ENCODE measurements at places on chromosomes 16 and 17. TPM values are rescaled to one million over a fixed set of nuclear protein-coding genes. Genes with fewer than 3 reads are reported as not detected.

The NFE2L1 gene
- 63.1 TPM for total RNA-seq

The ZCCHC14 gene
- total RNA-seq, result 12.1 TPM

The OR1E2 gene
- total RNA-seq, result not detected

The C16orf92 gene
- not detected for total RNA-seq

The GP1BA gene
- not detected for total RNA-seq

The SPATA22 gene
- total RNA-seq, result not detected

The PITPNM3 gene
- total RNA-seq, result 1.2 TPM

The PRSS21 gene
- total RNA-seq, result 1.00 TPM

The WNK4 gene
- 1.5 TPM for total RNA-seq

The PRAC1 gene
- total RNA-seq, result not detected

The HSF4 gene
- 5.3 TPM for total RNA-seq

The CHD9NB gene
- total RNA-seq, result 5.1 TPM

The EPN3 gene
- not detected for total RNA-seq

The ATP2A1 gene
- total RNA-seq, result not detected

The MMP2 gene
- total RNA-seq, result 1,171 TPM

The ANKFN1 gene
- not detected for total RNA-seq

The NOG gene
- not detected for total RNA-seq

The NPTX1 gene
- total RNA-seq, result under 0.01 TPM

The FSCN2 gene
- total RNA-seq, result 1.1 TPM

The C17orf78 gene
- not detected for total RNA-seq

The TPSB2 gene
- total RNA-seq, result not detected

The OTOP2 gene
- total RNA-seq, result not detected

The IL21R gene
- 0.25 TPM for total RNA-seq

The SLC4A1 gene
- not detected for total RNA-seq

The GGNBP2 gene
- total RNA-seq, result 30.6 TPM

The HSD17B1 gene
- 0.10 TPM for total RNA-seq

The ZNF668 gene
- total RNA-seq, result 9.8 TPM

The HAP1 gene
- not detected for total RNA-seq

The CMTM4 gene
- 11.0 TPM for total RNA-seq

The SCNN1B gene
- 0.05 TPM for total RNA-seq

The MSI2 gene
- 12.4 TPM for total RNA-seq

The ABCC6 gene
- total RNA-seq, result 0.12 TPM

The C16orf96 gene
- not detected for total RNA-seq

The PROCA1 gene
- 1.0 TPM for total RNA-seq

The MYO1C gene
- total RNA-seq, result 88.5 TPM
